ENCODE measurements at places on chromosomes 3 and 15. TPM values are rescaled to one million over a fixed set of nuclear protein-coding genes. Genes with fewer than 3 reads are reported as not detected.
A peak's percentile ranks its signal among the peaks of the same experiment; 100 is the strongest.

- no peaks in the 10 kb centered on the region for H3K27me3 ChIP-seq
- no peaks in the 10 kb centered on the region for H3K4me1 ChIP-seq
- H3K36me3 ChIP-seq: no peaks in the 10 kb centered on the region
- DNase-seq: peak; percentile 45
- no peak overlapping the region for H3K4me3 ChIP-seq
Measured at GRCh38 chr3:169863458-169863899, 6.3 kb downstream of the LRRC31 start.

DNA sequence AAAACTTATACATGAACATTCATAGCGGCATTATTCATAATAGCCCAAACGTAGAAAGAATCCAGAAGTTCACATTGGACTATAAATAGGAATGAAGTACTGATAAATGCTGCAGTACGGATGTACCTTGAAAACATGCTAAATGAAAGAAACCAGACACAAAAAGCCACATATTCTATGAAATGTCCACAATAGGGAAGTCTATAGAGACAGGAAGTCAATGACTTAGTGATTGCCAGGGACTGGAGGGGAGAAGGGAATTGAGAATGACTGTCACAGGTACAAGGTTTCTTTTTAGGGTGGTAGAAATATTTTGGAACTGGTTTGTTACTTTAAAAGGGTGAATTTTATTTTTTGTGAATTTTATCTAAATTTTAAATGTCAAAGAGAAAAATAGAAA, 71.4 kb upstream of the SKOR1 start:
- no peak overlapping the region for H3K4me3 ChIP-seq
- no peak for DNase-seq
- no peaks in the 10 kb centered on the region for H3K36me3 ChIP-seq
- no peak overlapping the region for H3K27ac ChIP-seq
- no peaks in the 10 kb centered on the region for H3K4me1 ChIP-seq
- H3K27me3 ChIP-seq: no peaks in the 10 kb centered on the region

DNA sequence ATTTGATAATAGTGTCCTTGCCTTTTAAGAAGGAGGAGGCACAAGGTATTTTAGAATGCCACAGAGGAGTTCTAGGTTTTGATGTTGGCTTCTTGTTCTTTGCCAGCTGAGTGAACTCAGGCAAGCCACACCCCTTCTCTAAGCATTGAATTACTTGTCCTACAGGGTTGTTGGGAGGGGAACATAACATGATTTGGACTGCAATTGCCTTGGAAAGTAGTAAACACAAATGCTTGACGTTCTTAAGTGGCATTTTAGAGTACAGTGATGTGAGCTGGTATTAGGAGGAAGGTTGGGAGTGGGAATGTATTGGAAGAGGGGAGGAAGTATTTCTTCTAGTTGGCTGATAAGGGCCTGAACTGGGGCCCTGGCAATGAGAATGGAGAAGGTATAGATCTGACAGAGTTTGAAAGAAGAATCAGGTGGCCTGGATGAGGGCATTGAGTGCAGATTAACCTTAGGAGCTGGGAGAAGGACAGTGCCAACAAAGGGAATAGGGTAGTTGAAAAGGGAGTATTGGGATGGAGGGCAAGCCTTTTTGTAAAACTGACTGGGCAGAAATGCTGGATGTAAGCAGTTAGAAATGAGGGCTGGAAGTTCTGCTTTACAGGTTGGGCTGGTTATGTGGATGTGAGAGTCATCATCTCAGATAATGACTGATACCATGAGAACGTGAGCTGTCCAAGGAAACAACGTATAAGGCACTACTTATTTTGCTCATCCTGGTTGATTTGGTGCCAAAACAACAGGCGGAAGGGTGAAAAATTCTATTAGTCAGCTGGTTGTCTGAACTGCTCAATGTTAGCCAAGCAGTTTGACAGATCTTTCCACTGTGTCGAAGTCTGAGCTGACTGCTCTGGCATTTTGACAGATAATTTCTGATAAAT, 16.7 kb downstream of the KAT2B start:
- H3K27me3 ChIP-seq: no peaks in the 10 kb centered on the region
- H3K36me3 ChIP-seq: no peaks in the 10 kb centered on the region
- H3K4me3 ChIP-seq: no peak overlapping the region
- DNase-seq: no peak

DNA sequence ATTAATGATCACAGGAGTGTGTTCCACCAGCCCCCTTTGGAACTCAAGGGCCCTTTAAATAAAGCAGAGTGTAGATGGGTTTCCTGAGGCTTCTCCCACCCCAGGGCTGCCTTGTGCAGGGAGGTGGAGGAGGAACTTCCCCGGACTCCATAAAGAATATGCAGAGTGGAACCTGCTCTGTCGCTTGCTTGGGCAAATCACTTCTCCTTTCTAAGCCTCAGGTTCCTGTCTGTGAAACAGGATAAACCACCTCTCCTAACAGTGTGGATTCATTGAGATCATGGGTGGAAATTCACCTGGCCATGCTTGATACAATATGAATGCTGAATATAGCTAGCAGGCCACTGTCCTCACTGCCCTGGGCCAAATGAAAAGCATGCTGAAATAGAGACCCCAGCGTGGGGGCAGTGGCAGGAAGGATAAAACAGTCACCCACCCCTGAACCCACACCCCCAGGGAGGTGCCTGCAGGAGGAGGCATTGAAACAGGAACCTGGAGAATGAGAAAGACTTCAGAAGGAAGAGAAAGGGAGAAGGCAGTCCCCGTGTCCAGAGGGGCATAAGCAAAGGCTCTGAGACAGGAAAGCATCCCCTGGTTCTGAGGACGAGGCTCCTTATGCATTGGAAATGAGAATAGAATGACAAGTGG, 41.1 kb upstream of the CHRNB4 start:
- no peak for DNase-seq
- no peaks in the 10 kb centered on the region for H3K27me3 ChIP-seq
- H3K36me3 ChIP-seq: no peaks in the 10 kb centered on the region
- no peak overlapping the region for H3K27ac ChIP-seq
- no peaks in the 10 kb centered on the region for H3K4me1 ChIP-seq

DNA sequence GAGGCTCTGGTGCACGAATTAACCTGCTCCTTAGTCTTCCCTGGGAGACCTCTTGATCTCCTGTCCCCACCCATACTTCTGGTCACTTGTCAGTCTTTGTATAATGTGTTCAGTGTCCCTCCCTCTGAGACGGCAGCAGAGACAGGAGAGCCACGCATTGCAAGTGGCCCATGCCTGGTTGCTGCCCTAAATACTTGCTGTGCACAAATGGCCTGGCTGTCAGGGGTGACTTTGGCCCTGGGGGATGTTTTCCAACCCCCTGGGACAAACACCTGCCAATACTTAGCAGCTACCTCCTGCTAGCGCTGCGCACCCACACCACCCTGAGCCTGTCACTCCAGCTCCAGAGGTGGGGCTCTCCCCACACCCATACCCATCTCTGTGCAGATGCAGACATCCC, 17.2 kb downstream of the KLF13 start:
- peaks cover 8% of the 10 kb centered on the region for H3K4me1 ChIP-seq
- H3K36me3 ChIP-seq: no peaks in the 10 kb centered on the region
- no peak overlapping the region for H3K27ac ChIP-seq

EHD4 gene
- 45.2 TPM for total RNA-seq

DNASE1L3 gene
- 2.4 TPM for total RNA-seq

HLTF gene
- 21.5 TPM for total RNA-seq
